ENCODE measurements at places on chromosomes 3 and 15.

GRCh38 chr3:172357850-172358754 lies 90.2 kb downstream of the GHSR start:
- DNase-seq: no peak

- DNase-seq: no peak
Measured at GRCh38 chr3:149375501-149376196, 1.8 kb downstream of the TM4SF1 start.

GRCh38 chr3:102536456-102536855 lies 101.6 kb downstream of the ZPLD1 start:
- DNase-seq: no peak

- DNase-seq: no peak
Measured at GRCh38 chr3:111947231-111947630, 31.6 kb upstream of the ABHD10 start.

- no peak for DNase-seq
Measured at GRCh38 chr3:152362086-152362485, 93.4 kb downstream of the MBNL1 start.

- no peak for DNase-seq
Measured at GRCh38 chr15:51600114-51600513, 22.5 kb downstream of the DMXL2 start.

DNA sequence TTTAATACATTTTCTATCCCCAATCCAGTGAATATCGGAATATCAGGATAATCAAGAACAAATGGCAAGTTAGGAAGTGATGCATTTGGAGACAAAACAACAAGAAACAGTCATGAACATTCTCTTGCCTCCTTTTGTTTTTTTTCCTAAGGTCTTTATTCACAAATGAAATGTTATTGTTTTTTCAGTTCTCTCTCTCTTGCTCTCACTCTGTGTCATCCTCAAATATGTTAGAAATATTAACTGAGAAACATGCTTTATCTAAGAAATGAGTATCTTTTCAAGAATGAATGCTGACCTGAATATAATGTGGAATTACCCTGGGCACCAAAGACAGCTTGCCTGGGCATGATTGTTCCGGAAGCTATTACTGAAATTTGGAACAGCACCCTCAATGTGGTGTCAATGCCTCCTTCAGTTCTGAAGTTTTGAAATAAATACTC lies 51.3 kb downstream of the RBMS3 start:
- no peak for DNase-seq
